ENCODE measurements at places on chromosomes 2 and 18. TPM values are rescaled to one million over a fixed set of nuclear protein-coding genes. Genes with fewer than 3 reads are reported as not detected.

CACNB4 gene
- 2.7 TPM for polyA plus RNA-seq

RAD51AP2 gene
- polyA plus RNA-seq = 0.16 TPM

MEP1B gene
- polyA plus RNA-seq = not detected

MYL12B gene
- 282 TPM for polyA plus RNA-seq

CBLN2 gene
- not detected for polyA plus RNA-seq

PLB1 gene
- not detected for polyA plus RNA-seq

MLPH gene
- polyA plus RNA-seq = 14.7 TPM

DLGAP1 gene
- 17.0 TPM for polyA plus RNA-seq

ASPRV1 gene
- 0.54 TPM for polyA plus RNA-seq

COPS7B gene
- 44.9 TPM for polyA plus RNA-seq

GALR1 gene
- 0.32 TPM for polyA plus RNA-seq

PKDCC gene
- 9.3 TPM for polyA plus RNA-seq

PTPRN gene
- polyA plus RNA-seq = 4.8 TPM

KHK gene
- 8.4 TPM for polyA plus RNA-seq

LONRF2 gene
- polyA plus RNA-seq = 0.05 TPM

YES1 gene
- 27.3 TPM for polyA plus RNA-seq

NEUROD1 gene
- not detected for polyA plus RNA-seq

MROH2A gene
- not detected for polyA plus RNA-seq

M1AP gene
- 2.8 TPM for polyA plus RNA-seq

LRP2 gene
- polyA plus RNA-seq = 0.49 TPM
